ENCODE measurements at places on chromosomes 2 and 18.

DNA sequence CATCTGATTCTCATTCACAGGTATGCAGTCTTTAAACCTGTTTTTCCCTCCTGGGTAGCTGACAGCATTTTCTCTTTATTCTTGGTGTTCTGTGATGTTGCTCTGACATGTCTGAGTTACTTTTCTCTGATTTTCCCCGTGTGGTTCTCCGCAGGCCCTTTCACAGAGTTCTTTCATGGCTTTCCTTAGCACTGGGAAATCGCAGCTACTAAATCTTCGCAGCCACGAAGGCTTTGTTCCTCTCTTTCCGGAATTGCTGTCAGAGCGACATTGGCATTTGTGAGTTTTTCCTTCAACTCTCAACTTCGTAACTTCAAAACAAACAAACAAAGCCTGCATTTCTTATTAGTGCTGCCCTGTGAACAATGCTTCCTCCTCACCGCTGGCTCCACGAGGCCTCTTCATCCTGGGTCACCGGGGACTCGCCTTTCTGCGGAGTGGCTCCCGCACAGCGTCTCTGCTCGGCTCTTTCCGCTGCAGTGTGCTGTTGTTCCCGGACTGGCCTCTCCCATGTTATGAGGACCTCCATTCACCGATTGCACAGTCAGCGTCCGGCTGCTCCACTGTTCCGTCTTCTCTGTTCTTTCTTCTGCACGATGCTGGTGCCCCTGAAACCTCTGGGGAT lies 16.1 kb downstream of the COLEC11 start:
- DNase-seq, result no peak

DNA sequence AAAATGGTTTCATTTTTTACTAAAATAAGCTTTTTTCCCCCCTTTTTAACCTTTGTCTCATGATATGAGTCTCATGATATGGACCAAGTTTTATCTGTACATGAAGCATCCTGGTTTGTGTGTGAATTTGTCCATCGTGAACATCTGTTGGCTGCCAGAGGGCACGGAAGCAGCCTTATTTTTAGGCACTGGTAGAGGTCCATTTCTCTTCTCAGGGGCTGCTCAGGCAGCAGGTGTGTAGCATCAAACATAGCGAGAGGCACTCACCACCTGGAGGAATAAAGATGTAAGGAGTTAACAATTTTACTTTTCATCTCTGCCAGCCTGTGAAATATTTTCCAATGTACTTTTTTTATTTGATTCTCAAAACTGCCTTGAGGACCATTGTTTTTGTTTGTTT lies 134.5 kb downstream of the RHBDD1 start:
- no peak for DNase-seq

GRCh38 chr18:79598633-79599175 lies 80.9 kb upstream of the CTDP1 start:
- no peak for DNase-seq

DNA sequence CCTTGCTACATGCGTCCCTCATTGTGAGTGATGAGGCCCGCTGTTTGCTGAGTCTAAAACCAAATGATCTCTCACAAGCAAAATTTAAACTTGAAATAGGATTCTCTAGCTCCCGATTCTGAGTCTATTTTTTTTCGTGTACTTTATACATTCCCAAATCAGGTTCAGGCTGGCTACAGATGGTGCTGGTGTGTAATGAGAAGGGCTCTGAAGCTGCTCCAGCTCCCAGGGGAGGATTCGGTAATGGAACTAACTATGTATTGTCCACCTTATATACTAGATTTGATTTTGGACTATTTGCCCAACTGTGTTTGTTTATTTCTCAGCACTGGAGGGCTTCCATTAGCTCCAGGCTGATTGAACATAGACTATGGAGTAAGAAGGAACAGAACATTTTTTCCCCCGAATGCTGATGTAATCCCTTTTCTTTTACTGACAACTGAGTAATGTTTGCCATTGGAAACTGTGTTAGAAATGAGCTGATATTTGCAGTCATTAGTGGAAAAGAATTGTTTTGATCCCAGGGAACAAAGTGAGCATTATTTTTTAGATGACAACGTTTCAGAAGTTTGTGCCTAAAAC lies 274.0 kb upstream of the FIGN start:
- DNase-seq, result no peak

DNA sequence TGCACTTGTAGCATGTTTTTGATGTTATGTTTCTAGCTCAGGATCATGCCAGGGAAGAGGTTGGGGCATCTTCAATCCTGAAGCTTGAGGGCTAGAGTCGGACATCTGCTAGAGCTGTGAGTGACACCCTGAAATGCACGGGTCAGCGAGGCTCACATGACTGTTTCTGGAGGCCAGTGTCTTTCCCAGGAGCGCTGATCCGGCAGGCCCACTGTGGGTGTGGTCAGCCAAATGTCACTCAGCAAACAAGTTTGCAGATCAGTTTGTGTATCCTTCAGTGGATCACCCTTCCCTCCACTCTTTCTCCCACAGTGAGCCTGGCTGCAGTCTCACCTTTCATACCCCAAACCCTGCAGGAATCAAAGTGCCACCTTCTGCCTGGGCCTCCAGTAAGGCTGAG lies 23.0 kb upstream of the ARHGEF4 start:
- no peak for DNase-seq

GRCh38 chr18:24785019-24785418 lies 324.6 kb downstream of the HRH4 start:
- no peak for DNase-seq

GRCh38 chr2:152222975-152223637 lies 47.5 kb upstream of the STAM2 start:
- no peak for DNase-seq

DNA sequence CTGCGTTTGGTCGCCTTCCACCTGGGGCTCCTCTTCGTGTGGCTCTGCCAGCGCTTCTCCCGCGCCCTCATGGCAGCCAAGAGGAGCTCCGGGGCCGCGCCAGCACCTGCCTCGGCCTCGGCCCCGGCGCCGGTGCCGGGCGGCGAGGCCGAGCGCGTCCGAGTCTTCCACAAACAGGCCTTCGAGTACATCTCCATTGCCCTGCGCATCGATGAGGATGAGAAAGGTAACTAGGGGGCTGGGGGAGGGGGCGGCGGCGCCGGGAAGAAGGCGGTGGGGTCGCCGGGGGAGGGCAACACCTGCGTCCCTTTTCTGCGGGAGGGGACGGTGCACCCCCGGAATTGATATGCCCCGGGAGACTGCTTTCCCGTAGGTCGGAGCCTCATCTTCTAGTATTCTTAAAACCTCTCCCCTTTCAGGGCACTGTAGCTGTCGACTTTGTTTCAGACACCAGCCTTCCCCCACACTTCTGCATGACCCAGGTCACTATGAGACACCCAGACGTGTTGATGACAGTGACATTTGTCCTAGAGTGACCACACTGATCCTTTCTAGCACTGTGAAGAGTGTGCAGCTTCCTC lies 755 bp downstream of the SPAST start:
- DNase-seq, result no peak

GRCh38 chr2:235598532-235599531 lies 105.0 kb downstream of the AGAP1 start:
- no peak for DNase-seq

DNA sequence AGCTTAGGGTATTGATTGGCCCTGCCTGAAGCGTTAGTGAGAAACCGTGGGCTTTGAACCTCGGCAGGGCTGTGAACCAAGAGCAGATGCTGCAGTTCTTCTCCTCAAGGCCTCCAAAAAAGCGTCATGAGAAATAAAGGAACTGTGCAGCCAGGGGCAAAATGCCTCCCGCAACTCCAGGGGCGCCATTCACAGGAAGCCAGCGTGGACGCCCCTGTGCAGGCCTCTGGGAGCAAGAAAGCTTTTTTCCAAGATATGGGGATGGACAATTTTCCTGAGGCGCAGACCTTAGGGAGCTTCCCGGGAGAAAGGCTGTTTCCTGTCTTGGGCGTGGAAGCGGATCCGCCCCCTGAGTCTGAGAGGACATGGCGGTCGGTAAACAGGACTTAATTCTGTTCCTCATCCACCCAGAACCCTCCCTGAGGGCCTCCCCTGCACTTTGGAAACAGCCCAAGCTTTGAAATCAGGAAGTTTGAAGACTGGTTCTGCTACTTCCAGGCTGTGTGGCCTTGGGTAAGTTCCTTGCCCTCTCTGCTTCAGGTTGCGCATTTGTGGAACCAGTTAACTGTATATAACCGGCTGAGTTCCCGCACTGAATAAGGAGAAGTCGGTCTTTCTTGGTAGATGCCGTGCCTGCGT lies 29.6 kb upstream of the CABLES1 start:
- DNase-seq, result no peak

GRCh38 chr2:88053934-88054781 lies 1.4 kb downstream of the KRCC1 start:
- no peak for DNase-seq

DNA sequence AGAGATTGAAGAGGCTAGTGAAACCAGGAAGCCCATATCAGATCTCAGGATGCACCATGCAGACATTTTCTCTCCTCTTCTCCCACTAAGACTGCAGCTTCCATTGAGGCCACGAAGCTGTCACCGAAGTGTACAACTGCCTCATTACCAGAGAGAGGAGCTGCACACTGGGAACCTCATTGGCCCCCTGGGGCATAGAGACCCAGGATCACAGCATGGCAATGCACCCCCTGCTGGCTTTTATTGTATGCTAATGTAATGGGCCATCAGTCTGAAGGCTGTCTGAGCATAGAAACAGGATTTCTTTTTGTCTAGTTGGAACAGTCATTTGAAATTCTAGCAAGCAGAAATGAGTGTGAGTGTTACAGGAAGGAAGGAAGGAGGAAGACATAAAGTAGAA lies 861.6 kb upstream of the CELF4 start:
- DNase-seq, result no peak

DNA sequence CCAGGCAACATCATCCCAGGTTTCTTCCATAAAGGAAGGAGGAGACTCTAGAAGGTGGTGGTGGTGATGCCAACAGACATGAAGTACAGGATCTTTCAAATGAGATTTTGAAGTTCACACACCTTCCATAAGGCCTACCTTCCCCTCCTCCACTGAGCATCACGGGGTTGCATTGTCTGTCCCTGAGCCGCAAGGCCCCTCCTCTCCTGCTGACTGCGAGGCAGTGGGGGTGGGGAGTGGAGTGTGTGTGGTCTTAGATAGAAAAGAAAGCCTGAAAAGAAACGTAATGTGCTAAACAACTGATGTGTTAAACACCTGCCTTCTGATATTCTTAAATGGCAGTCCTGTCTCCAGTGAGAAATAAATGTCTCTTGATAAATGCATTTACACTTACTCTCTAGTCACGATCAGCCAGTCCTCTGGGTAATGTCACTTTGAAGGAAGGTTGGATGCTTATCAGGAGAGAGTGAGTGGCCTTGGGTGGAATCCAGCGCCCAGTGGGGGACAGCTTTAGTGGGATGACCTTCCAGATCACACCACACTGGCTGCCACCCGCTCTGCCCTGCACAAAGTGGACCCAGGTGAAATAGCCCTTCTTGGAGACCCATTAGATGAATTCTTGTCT lies 5.5 kb upstream of the SCYGR5 start:
- DNase-seq, result no peak

- no peak for DNase-seq
These were observed 14.5 kb upstream of the CPLX4 start for GRCh38 chr18:59332986-59333385.

- no peak for DNase-seq
These were observed 35.5 kb downstream of the HS6ST1 start for GRCh38 chr2:128282976-128283810.

Measured in activated naive CD4-positive, alpha-beta T cell (primary cell).